ENCODE measurements at places on chromosomes 7 and 10. TPM values are rescaled to one million over a fixed set of nuclear protein-coding genes. Genes with fewer than 3 reads are reported as not detected.
A peak's percentile ranks its signal among the peaks of the same experiment; 100 is the strongest.

Gene COL1A2
- polyA plus RNA-seq = 656 TPM

Gene SAMD8
- polyA plus RNA-seq = 15.3 TPM

- DNase-seq = no peak
Measured at GRCh38 chr7:45970454-45970853, 49.4 kb upstream of the IGFBP3 start.

Gene PAX4
- polyA plus RNA-seq = not detected

Gene CAMK2B
- 3.7 TPM for polyA plus RNA-seq

DNA sequence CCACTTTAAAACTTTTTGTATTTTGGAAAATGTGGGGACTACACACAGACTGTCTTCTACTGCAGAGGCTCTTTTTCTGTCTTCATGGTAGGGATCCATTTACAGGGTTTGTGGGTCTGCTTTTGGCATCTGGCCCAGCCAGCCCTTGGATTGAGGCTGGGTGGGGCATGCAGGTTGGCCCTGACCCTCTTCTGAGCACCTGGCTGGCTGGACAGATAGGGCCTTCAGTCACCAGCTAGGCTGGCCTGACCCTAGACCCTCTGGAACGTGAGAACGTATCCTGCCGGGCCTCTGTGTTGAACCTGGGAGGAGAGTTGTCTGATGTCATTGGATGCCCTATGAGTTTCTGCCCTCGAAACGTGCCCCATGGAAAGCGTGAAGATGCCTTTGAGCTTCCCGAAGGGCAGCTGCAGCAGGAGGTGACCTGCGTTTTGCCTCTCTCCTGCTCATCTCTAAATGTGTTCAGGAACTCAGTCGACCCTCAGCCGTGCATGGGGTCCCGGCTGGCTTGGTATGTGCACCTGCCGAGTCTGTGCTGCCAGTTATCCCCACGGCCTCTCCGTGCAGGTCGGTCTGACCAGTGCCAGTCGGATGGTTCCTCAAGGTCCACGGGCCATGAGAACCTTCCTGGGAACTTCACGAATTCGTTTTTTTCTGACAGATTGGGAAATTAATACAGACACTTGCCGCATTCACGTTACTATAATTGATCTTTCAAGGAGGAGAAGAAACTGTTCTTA lies 74.9 kb downstream of the MGMT start:
- DNase-seq = no peak

Gene ITPRID1
- polyA plus RNA-seq = not detected

DNA sequence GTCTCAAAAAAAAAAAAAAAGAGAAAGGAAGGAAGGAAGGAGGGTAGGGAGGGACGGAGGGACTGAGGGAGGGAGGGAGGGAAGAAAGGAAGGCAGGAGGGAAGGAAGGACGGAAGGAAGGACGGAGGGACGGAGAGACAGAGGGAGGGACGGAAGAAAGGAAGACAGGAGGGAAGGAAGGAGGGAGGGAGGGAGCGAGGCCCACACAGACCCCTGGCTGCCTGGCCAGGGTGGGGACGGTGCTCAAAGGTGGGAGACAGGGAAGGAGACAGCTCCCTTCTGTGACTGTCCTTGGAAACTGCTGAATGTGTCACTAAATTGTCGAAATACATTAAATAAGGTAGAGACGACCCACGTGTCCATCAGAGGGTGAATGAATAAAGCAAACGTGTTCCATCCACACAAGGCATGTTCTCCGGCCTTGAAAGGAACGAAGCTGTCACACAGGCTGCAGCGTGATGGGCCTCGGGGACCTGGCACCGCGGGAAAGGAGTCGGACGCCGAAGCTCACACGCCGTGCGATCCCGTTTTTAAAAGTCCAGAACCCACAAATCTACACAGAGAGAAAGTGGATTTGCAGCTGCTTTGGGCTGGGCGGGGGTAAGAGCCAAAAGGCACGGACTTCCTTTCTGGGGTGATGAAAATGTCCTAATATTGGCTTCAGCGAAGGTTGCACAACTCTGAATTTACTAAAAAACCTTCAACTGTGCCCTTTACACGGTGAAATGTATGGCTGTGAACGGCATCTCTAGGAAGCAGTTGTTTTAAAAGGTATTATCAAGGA lies 23.3 kb downstream of the ADAP1 start:
- no peak for DNase-seq

Gene ZMIZ2
- 53.9 TPM for polyA plus RNA-seq

GRCh38 chr7:2309889-2310331 lies 4.3 kb downstream of the SNX8 start:
- peak; percentile 47 for DNase-seq

- DNase-seq = no peak
Measured at GRCh38 chr7:155948423-155948822, 136.2 kb upstream of the SHH start.

Gene HGF
- polyA plus RNA-seq = 1.8 TPM

DNA sequence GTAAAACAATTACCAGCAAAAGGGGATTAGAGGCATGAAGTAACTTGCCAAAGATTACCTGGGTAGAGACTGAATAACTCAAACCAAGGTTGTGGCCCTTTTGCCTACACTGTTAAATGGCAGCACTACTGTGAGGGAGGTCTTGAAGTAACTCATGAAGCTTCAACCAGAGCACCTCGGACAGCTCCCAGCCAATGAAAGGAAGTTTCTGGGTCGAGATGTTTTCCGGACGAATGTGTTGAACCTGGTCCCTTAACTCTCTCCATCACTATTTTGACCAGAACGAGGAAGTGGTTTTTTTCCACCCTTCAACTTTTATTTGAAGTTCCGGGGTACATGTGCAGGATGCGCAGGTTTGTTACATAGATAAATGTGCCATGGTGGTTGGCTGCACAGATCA lies 133.6 kb upstream of the PRKCQ start:
- DNase-seq = no peak

Gene PRF1
- polyA plus RNA-seq = 0.42 TPM

- DNase-seq = no peak
Measured at GRCh38 chr10:7956508-7956907, 98.0 kb upstream of the GATA3 start.

GRCh38 chr7:38685851-38686250 lies 54.7 kb upstream of the AMPH start:
- no peak for DNase-seq

GRCh38 chr7:2521341-2521745 lies 1.8 kb downstream of the LFNG start:
- DNase-seq = no peak

DNA sequence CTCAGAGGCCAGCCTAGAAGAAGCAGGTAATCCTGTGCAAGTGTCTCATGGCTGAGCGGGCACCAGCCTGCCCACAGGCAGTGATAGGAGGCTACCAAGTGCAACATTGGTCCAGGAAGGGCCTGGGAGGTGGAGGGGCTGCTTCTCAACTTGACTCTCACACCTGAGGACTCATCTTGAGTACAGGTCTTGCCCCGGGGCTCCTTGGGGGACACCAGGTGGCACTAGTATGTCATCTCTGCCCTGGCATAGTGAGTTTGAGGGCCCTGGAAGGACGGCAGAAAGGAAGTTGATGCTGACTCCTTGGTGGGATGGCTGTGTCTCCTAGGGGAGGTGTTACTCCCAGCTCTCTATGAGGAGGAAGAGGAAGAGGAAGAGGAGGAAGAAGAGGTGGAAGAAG lies 2.3 kb downstream of the CCDC136 start:
- no peak for DNase-seq

GRCh38 chr10:35501923-35502322 lies 103.2 kb upstream of the GJD4 start:
- DNase-seq = no peak

Gene OLAH
- 0.43 TPM for polyA plus RNA-seq

DNA sequence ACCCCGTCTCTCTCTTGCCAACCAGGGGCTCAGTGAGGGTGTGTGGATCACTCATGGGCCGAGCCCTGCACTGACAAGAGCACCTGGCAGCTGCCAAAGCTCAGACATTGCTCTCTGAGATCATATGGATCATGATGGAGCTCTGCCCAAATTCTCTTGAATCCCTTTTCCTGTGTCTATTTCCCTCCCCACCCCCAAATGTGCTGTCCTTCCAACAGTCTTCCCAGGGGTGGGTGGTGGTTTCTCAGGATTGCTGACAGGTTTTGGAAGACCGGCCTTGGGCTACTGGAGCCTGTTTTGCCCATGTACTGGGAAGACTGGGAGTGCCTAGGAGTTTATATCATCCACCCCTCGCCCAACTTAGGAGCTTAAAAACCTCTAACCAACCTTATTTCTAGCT lies 10.5 kb downstream of the ARHGAP22 start:
- DNase-seq = no peak

Data from renal cortex interstitium (tissue), 15 donors.